ENCODE measurements at places on chromosomes 4 and X.

GRCh38 chr4:2408976-2409375 is 9.5 kb downstream of the ZFYVE28 start:
- DNase-seq: no peak

DNA sequence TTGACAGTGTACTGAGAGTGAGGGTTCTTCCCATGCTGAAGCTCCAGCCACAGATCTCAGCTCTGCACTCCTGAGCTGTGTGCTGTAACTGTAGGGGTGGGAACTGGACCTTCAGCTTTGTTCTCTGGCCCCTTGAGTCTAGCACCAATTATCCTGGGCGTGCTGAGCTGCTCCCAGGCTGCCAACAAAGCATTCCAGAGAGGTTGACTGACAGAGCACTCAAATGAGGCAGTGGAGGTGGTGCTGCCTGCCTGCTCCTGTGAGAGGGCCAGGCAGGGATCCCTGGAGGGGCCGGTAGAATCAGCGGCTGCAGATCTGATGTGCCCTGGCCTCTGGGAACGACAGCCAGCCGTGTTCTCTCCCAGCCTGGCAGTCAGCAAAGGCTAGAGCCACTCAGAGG is 375.7 kb upstream of the AADAT start:
- DNase-seq: no peak

DNA sequence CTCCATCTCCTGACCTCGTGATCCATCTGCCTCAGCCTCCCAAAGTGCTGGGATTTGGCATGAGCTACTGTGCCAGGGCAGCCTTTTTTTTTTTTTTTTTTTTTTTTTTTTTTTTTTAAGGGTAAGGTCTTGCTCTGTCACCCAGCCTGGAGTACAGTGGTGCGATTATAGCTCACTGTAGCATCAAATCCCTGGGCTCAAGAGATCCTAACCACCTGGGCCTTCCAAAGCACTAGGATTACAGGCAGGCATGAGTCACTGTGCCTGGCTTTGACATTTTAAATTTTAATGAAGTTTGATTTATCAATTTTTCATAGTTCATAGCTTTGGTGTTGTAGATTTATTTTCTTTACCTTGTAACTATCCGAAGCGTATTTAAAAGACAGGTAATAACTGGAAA is 17.8 kb upstream of the OCIAD2 start:
- no peak for DNase-seq

DNA sequence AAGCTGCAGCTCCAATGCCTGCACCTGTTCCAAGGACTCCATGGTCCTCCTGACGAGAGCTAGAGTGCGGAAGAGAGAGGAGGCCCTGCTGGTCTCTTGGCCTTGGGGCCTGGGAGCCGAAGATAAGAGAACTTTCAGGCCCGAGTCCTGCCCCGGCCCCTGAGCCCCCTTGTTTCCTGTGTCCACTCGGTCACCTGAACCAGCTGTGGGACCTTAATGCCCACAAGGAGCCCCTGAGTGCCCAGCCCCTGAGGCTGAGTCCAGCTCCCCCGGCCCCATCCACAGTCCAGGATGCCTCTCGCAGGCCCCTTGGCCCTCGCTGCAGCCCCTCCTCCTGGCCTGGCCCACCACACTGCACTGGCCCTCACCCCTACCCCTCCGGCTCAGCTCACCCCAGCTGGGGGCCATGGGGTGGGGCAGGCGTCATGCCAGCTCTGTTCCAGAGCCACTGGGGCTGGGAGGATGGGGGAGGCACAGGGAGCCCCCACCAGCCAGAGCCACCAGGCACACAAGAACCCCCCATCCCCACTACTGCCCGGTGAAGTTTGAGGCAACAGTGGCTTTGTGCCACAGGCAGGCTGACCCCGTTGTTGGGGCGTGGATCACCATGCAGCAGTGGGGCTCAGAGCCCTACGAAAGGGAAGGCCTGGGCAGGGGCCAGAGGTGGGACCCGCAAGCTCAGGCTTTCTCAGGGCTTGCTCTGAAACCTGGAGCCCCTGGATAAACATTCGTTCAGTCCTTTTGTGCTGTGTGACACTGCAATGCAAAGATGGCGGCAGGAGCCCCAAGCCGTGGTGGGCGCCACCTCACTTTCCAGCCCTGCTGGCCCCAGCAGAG is 14.1 kb downstream of the NAT8L start:
- DNase-seq: no peak

- DNase-seq: no peak
Observed at GRCh38 chr4:148954011-148954749, 512.0 kb upstream of the NR3C2 start.

GRCh38 chrX:29726811-29727210 is 488.6 kb upstream of the MAGEB2 start:
- no peak for DNase-seq

DNA sequence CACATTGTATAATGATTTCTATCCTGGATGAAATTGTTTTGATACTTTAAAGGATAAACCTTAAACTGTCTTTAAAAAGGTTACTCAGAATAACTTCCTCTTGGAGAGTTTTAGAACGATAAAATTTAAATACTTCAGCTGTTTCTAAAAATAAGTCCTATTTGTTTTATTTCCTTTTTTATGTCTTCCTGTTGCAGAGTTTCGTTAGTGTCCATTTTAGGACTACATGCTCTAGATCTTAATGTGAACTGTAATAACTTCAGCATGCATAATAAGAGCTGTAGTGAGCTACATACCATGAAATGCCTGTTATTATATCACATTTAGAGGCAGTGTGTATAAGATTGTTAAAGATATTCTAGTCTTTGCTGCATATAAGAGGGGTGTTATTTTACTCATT is 14.6 kb downstream of the ATP10D start:
- no peak for DNase-seq

- no peak for DNase-seq
Observed at GRCh38 chr4:125677665-125678307, 363.0 kb downstream of the FAT4 start.

DNA sequence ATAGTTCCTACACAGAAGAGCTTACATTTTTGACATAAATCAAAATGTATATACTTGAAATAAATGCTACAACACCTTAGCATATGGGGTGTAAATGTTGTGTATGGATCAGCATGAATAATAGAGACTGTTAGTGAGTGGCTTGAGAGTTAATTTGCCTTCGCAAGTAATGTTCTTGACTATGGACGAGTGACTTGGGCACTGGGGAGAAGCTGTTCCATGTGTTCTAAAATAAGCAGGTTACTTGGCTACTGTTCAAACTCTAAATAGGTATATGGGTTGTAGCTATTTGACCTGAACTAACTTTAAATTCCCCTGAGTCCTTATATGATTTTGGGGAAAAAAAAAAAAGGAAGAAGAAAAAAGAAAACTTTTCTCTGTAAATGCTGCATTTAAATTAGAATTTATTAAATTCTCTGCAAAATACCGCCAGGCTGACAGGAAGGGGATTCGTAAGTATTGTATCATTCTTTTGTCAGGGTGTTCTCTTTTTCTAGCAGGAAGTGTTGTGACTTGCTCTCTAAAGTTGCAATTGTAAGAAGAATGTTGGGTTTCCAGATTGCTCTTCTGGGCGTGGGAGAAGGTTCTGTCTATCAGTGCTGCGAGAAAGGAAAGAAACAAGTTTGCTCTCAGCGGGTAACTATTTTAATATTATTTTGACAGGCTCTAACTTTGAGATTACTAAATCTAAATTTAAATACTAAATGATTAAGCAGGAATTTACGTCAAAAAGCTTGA is 32.2 kb downstream of the PLS3 start:
- no peak for DNase-seq

GRCh38 chrX:107826238-107827029 is 768 bp downstream of the MID2 start:
- DNase-seq: no peak

GRCh38 chr4:128880662-128881061 is 71.2 kb downstream of the JADE1 start:
- no peak for DNase-seq

GRCh38 chr4:19262467-19262866 is 989.2 kb upstream of the SLIT2 start:
- no peak for DNase-seq

- DNase-seq: no peak
Observed at GRCh38 chr4:76458825-76459224, 23.8 kb downstream of the SHROOM3 start.

DNA sequence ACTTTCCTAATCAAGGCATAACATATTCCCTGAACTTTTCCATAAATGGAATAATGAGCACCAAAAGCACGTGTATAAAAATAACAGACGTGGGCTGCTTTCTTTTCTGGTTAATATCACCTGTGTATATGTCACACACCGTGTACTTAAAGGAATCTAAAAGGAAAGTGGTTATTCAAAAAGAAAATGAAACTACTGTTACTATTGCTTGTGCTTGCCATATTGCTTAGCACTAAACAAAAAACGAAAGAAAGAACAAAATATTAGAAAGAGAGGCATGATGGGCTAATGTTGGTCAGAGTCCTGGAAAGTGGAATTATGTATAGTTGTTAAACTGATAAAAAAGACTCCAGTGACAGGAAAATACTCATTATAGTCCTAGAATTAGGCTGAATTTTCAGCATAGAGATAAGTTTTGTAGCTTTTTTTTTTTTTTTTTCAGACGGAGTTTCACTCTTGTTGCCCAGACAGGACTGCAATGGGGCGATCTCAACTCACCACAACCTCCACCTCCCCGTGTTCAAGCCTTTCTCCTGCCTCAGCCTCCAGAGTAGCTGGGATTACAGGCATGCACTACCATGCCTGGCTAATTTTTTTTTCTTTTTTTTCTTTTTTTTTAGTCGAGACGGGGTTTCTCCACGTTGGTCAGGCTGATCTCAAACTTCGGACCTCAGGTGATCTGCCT is 123.2 kb downstream of the PABPC4L start:
- no peak for DNase-seq

- no peak for DNase-seq
Observed at GRCh38 chr4:121711263-121712000, 14.7 kb upstream of the ANXA5 start.

DNA sequence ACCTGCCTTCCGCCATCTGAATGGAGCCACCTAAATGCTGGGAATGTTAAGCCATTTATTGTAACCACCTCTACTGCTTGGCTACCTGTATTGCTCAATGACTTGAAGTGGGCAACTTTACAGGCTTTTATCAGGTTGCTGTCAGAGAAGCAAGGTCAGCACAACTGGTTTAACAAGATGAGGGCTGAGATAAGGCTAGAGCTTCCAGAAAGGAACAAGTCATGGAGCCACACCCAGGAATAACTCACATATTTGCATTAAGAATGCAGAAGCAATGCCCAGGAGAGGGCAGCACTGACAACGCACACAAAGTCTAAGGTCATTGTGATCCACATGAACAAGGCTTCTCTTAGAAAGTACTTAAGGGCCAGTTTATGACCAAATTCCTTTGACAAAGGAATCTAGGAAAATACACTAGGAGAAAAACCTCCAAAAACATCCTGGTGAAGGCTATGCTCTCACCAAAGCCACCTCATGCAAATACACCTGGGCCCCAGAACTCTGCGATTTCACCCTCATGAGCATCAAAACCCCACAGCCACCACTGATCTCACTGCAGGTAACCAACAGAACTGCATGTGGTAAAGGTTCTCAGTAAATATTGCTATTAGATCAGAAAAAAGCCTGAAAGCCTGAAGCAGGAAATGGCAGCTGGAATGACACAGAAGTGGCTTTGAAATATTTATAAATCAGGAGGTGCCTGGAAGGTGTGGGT is 15.0 kb upstream of the STS start:
- DNase-seq: no peak

- no peak for DNase-seq
Observed at GRCh38 chr4:107133965-107134653, 98.0 kb upstream of the DKK2 start.

DNA sequence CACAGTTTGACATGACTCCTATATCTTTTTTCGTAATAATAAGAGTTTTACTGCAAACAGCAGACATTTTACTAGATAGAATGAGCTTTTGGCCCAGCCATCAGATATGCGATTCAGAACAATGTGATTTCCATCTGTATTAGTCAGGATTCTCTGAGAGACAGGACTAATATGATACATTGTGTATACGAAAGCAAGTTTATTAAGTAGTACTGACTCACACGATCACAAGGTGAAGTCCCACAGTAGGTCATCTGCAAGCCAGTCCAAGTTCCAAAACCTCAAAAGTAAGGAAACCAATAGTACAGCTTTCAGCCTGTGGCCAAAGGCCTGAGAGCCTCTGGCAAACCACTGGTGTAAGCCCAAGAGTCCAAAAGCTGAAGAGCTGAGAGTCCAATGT is 24.1 kb downstream of the CXCL8 start:
- DNase-seq: no peak

DNA sequence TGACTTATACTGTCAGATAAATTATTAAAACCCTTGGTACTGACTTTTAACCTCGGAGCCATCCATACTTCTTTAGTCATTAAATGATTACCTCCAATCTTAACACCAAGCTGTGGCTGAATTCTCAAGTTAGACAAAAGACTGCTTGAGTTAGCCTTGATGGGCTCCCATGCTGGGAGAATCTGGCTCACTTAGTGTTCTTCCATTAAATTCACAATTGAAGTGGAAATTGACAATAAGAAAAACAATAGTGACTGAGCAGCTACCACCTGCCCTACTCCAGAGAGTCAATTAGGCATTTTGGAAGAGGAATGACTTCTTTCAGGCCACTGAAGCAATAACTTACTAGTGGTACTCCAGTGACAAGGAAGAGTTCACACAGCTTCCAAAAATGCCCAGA is 503.0 kb upstream of the CPXCR1 start:
- DNase-seq: no peak

GRCh38 chr4:118325431-118325830 is 27.4 kb downstream of the PRSS12 start:
- no peak for DNase-seq

DNA sequence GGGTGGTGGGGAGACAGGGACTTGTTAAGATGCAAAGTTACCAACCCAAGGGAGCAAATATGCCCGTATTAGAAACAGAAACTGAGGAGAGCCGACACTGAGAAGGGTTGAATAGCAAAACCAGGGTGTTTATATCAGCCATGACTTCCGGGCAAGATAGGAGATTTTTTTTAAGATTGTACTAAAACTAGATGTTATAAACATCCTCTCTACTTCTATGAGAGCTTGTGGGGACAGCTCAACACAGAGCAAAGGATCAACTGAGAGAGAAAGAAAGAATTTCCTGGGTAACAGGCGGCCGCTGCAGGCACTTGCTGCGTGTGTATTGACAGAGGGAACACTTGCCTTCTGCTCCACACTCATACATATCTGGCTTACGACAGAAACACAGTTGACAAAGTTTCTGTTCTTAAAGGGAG is 49.1 kb upstream of the FBXW7 start:
- DNase-seq: no peak

GRCh38 chr4:118032691-118033090 is 1.6 kb upstream of the NDST3 start:
- no peak for DNase-seq

DNA sequence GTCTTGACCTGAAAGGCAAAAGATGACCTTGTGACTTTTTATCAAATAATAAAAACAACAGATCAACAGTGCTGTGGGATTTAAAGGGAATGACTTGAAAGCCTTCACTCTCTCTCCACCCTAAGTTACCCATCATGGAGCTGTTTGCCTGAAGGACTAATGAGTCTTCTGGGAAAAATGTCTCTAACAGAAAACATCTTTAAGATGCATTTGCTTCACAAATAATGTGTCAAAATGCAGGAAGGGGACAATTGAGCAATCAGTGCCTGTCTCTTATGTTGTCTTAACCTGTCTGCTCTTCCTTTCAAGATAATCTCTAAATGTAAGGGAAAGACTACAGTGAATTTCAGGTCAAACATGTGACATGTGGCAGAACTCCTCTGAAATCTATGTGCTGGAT is 766.6 kb downstream of the PDHA2 start:
- no peak for DNase-seq

GRCh38 chr4:163976588-163976987 is 482.1 kb downstream of the TMA16 start:
- no peak for DNase-seq

- DNase-seq: no peak
Observed at GRCh38 chrX:24662352-24662751, 15.2 kb upstream of the PCYT1B start.

- no peak for DNase-seq
Observed at GRCh38 chr4:138772366-138772765, 243.2 kb upstream of the NOCT start.

Data from stimulated activated CD8-positive, alpha-beta memory T cell treated with anti-CD3 and anti-CD28 coated beads, Interleukin-4, amount 100 ng/mL, for 4 hours (primary cell).